ENCODE measurements at places on chromosomes 5 and 9. TPM values are rescaled to one million over a fixed set of nuclear protein-coding genes. Genes with fewer than 3 reads are reported as not detected.

GRCh38 chr5:139657363-139658321 is 9.5 kb downstream of the CXXC5 start:
- DNase-seq, result no peak

DNA sequence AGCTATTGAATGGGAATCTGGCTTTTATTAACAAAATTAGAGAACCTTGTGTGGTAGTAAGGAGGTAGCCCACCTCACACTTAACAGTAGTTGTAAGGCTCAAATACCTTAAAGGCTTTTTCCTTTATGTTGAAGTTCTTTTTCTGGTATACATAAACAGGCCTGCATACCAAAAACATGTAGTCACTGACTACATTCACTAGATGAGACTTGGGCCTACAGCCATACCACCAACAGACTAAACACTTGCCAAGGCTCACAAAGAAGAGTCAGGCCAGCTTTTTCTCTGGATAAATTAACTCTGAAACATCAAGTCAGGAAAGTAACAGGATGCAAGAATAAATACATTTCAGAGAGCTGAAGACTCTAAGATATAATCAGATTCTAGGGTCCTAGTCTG is 78.6 kb upstream of the MPDZ start:
- no peak for DNase-seq

DNA sequence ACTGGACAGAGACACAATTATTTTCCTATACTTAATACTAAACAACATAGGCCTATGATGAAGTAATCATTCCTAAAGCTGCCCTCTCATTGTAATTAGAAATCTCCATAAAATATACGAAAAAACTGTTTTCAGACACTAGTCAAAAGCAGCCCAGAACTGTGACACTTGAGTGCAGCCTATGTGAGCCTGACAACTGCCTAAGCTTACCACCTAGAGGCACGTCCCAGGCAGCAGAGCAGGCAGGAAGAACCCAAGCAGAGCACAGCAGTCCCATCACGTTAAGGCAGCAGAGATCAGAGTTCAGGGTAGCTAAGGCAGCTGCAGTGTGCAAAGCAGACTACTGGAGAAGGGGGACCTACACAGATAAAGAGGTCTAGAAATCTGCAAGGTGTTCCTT is 46.4 kb downstream of the GOLPH3 start:
- no peak for DNase-seq

- no peak for DNase-seq
These were observed 170.2 kb upstream of the POU5F2 start for GRCh38 chr5:93911609-93912008.

- no peak for DNase-seq
These were observed 65.3 kb downstream of the CDC14B start for GRCh38 chr9:96554326-96554725.

GRCh38 chr5:88825584-88826315 is 57.2 kb downstream of the MEF2C start:
- no peak for DNase-seq

GRCh38 chr5:37005946-37006540 is 129.5 kb downstream of the NIPBL start:
- no peak for DNase-seq

GRCh38 chr9:110538647-110539041 is 40.9 kb downstream of the SVEP1 start:
- DNase-seq, result no peak

- DNase-seq, result no peak
These were observed 221.4 kb downstream of the DRD1 start for GRCh38 chr5:175222621-175223020.

DNA sequence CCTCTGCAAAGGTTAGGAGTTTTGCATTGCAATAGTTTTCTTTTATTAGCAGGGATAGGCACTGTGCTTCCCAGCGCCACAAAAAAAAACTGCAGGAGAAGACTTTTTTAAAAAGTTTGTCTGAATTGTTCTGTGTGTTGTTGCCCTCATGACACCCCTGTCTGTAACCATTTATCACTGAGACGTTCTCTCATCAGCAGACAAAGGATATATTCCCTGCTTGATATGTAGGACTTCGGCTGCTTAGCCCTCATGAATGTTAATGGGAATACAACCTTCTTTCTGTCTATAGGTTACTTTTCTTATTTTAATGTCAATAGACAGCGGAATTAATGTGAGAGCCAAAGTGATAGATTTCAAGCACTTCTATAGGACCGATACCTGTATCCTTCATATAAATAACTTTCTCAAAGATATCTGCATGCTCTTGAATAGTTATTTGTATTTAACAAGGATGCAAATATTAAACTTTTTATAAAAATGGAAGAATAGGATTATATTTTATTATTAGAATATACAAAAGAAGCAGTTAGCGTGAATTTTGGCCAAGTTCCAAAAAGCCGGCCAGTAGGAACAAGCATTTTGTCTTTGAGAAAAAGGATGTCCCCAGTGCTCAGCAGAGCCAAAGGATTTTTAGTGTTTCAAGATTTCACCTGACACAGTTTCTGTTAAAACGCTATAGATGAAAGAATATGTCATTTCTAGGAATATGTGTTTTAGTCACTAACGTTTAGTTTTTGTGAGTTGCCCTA is 1.5 kb upstream of the LYSMD3 start:
- no peak for DNase-seq

DNA sequence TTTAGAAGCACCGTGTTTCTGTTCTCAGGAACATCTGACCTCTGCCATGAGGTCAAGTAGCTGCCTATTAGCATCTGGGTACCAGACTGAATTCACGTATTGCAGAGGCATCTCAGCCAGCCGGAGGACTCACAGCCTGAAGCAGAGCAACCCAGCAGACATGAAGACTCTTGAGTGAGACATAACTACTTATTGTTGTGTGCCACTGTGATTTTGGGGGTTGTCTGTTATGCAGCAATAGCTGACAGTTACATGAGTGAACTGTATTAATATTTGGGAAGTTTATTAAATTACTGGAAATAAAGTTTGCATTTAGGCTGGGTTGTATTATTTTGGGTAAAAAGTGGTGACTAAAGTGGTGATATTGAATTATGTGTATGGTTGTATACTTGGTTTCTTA is 1.3 kb upstream of the ACOT12 start:
- DNase-seq, result no peak

DNA sequence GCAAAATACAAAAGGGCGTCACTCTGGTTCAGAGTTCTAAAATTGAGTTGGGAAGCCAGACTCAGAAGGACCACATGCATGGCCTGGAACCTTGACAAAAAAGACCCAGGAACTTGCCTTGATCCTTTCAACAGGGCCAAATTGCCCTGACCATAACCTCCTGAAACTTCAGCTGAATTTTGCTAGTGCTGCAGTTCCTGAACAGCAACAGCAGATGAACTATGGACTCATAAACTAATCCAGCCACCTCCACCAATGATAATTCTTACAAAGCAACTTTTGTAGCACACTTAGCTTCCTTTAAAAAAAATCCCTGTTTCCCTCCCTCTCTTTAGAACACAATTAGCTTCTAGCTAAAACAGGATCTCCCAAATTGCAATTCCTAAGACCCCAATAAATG is 155.9 kb downstream of the MAT2B start:
- no peak for DNase-seq

DNA sequence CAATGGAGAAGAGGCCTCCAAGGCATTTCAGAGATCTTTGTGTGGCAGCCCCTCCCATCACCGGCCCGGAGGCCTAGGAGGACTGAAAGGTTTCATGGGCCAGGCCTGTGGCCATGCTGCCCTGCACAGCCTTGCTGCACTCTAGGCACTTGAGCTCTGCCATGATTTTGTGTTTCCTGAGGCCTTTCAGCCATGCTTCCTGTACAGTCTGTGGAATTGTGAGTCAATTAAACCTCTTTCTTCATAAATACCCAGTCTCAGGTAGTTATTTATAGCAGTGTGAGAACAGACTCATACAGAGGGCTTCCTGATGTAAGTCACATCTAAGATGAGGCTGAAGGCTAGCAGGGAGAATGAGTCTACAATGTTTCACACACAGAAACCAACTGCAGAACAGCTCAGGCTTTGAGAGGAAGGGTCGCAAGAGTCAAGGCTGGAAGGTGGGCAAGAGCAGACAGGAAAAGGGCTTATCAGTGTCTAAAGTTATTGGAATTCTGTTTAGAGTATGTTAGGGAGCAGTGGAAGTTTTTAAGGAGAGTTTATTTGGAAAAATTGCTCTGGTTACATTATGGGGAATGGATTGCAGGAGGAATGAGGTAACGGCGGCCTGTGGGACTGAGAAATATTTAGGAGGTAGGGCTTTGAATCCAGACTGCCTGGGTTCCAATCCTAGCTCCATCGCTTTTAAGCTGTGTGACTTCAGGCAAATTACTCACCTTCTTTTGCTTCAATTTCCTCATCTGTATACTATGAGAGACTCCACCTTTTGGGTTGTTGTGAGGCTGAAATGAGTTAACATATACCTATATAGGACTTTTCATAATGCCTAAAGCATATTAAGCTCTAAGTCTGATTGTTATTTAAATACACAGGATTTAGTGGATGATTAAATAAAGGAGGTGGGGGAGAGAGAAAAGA is 291.2 kb downstream of the CWC27 start:
- DNase-seq, result no peak

DNA sequence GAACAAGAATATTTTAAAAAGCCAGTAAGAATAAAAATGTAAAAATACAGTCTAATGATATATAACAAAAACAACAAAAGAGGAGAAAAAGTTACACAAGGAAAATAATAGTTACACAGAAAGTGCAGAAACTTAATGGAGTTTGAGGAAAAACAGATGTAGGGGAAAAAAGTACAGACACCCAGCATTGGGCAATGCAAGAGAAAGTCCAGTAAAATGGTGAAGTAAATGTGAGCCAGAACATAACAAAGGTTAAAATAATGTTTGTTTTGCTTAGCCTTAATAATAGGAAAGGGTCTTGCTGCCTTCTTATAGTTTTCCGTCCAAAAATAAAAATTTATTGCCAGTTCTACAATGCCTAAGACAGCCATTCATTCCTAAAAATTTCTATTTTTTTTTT is 364.2 kb downstream of the NNT start:
- DNase-seq, result peak; percentile 40

DNA sequence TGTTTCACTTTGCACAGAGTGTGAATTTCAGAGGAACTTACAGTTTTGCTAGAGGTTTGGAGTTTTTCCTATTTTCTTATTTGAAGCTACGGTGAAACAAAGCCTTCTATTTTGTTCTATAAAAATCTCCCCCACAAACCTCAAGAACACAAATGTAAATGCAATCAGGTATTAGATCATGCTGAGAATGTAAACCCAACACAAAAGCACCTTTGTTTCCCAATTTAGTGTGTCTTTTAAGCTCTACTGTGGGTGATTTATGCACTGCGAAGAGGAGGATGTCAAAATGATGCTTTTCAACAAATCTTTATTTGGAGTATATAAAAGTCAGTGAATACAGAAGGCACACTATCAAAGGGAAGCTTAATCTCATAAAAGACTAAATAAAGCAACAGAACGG is 4.3 kb upstream of the DRD1 start:
- no peak for DNase-seq

DNA sequence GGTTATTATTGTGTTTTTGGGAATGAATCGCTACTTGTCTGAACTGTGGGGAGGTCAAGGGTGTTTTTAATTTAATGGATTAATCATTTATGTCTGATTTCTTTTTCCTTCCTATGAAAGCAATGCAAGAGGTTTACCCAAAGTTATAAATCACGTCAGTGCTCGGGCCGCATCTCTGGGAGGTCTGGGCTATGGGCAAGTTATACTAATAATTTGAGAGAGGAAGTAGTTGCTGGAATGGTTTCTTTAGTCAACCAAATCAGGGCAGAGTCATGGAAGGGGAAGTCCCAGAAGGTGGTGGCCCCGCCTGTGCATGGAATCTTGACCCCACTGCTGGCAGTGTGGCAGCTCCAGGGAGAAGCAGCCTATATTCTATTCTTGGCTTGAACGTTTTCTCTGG is 180.2 kb downstream of the HSPA4 start:
- DNase-seq, result no peak

- DNase-seq, result no peak
These were observed 96.0 kb downstream of the SLIT3 start for GRCh38 chr5:169204788-169205400.

DNA sequence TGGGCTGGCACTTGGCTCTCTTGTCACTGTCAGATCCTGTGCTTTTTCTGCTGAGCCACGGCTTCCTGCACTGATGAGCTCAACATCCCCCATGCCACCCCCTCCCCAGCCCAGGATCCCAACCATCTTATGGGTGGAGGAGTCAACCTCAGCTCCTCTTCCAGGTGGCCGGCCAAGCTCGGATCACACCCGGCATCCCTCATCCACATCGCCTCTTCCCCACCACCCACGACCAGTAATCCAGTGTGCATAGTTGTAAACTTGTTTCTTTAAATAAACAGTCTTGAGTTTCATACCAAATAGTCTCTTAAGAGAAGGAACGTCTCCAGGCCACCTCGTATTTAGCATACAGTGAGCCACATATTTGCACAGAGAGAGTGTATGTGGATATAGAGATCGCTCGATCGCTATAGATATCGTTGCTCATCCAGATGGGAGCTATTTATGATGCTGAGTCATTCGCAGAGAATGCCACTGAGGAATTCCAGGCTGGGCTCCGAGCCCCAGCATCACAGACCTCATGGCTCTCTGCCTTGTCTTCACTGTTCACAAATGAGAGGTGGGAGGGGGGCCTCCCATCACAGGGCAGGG is 61.8 kb upstream of the CPLX2 start:
- no peak for DNase-seq

DNA sequence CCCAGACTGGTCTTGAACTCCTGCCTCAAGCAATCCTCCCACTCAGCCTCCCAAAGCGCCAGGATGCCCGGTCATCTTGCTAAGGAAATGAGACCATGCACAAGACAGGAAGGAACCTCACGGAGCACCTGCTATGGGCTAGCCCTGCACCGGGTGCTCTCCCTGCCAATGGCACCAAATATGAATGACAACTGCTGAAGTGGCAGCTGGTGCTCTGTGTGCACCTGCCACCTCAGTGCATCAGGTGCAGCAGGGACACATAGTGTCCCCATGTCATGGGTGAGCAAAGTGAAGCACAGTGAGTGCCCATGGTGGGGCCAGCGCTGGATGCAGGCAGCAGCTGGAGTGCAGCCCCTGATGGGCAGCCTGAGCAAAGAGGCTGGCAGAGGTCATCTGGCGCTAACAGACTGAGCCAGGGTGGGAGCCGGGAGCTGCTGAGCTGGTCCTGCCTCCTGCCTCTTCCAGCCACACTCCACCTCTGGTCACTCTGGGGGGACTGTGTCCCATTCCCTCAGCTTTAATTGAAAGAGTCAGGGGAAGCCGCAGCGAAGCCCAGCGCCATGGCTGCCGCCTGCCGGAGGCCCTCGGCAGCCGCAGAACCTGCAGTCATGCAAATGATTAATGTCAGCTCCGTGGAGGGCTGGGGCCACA is 46.4 kb downstream of the BARX1 start:
- no peak for DNase-seq

The MELK gene
- polyA plus RNA-seq, result 24.7 TPM

The FGF18 gene
- polyA plus RNA-seq, result 0.44 TPM

The DPYSL3 gene
- polyA plus RNA-seq, result 44.8 TPM

The WNK2 gene
- 10.3 TPM for polyA plus RNA-seq

The F12 gene
- polyA plus RNA-seq, result 0.91 TPM

The UGT3A1 gene
- polyA plus RNA-seq, result 2.7 TPM

The RFX3 gene
- 17.1 TPM for polyA plus RNA-seq

The ZNF454 gene
- 6.2 TPM for polyA plus RNA-seq

The PCDHB2 gene
- polyA plus RNA-seq, result 6.3 TPM

The SELENOP gene
- polyA plus RNA-seq, result 637 TPM

The GLDC gene
- polyA plus RNA-seq, result 1.5 TPM

Measured in left renal pelvis (tissue), 4 donors.